ENCODE measurements at places on chromosomes 12 and 14.

DNA sequence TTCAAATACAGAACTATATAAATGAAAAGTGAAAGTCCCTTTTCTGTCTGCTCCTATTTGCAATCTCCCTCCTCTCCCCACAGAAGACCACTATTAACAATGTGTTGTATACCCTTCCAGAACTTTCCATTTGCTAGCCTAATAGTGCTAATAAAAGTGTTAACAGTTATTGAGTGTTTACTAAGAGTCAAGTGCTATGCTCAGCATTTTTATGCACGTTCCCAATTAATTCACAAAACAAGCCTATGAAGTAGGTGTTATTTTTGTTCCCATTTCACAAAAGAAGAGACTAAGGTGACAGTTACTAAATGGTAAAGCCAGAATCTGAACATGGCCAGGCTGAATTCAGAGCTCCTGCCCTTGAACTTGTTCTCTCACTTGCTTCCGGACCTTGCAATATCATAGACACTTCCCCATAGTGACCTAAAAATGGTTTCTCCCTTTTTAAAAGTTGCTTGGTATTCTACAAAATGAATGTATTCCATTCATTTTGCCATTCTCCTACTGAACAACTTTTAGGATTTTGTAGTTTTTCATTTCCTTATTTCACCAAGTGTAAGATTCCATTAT lies 1.6 kb upstream of the PRKAB1 start:
- no peak for DNase-seq

- DNase-seq, result no peak
Measured at GRCh38 chr12:89352242-89352491, 134 bp downstream of the DUSP6 start.

DNA sequence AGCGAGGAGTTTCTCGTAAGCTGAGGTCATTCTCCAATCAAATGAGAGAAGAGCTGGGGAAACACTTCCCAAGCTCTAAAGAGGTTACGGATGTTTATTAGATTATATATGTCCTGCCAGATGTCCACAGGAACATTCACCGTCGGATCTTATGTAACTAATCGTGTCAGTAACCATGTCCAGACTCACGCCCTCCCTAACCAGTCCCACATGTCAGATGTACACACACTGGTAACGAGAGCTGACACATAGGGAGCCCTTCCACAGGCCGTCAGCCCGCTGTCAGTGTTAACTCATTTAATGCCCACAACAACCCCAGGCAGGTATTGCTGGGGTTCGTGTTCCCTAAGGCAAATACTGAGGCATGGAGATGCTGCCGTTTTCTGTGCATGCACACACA lies 223.7 kb upstream of the RTL1 start:
- no peak for DNase-seq

DNA sequence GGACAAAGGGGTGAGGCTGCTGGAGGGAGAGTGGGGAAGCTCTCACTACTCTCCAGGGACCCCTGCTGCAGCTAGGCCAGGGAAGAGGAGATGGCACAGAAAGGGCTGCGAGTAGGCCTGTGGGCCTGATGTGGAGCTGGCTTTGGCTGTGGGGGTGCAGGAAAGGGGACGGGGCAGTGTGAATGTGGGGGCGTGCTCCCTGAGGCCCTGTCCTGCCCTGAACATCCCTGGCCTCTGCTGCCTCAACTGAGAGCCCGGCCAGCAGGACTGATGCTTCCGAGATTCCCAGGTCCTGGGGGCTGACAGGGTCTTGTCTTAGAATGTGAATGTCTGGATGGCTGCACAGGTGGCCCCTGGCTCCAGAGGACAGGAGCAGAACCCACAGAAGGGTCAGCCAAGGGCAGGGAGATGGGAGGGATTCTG lies 64.2 kb downstream of the CHGA start:
- DNase-seq, result no peak

- DNase-seq, result no peak
Measured at GRCh38 chr12:66663611-66664010, 15.3 kb downstream of the GRIP1 start.

DNA sequence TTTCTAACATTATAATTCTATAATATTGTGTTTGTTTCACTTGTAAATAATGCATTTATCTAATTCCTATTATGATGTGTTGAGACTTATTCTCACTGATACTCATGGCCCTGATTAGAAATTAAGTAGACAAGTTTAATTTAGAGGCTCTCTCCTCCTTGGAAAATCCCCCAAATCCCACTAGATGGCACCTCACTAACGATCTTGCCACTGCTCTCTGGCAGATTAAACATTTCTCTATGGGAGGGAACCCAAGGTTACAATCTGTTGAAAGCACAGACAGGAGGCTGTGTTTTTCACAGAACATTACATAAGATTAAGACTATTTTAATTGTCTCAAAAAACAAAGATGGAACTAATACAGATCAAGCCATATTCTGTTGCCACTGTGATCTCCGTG lies 318.7 kb downstream of the LRFN5 start:
- no peak for DNase-seq

GRCh38 chr14:96088481-96088880 lies 49.3 kb downstream of the C14orf132 start:
- DNase-seq, result no peak

DNA sequence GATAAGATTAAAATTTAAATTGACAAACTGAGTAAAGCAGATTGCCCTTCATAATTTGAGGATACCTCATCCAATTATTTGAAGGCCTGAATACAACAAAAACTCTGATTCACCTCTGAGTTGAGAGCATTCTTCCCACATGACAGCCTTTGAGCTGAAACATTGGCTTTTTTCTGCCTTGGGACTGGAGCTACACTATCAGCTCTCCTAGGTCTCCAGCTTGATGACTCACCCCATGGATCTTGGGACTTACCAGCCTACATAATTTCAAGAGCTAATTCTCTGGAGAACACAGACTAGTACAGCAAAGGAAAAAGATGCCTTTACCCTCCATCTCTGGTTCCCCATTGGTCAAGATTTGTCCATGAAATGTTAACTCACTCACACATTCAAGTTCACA lies 555.1 kb downstream of the FOXG1 start:
- DNase-seq, result no peak

DNA sequence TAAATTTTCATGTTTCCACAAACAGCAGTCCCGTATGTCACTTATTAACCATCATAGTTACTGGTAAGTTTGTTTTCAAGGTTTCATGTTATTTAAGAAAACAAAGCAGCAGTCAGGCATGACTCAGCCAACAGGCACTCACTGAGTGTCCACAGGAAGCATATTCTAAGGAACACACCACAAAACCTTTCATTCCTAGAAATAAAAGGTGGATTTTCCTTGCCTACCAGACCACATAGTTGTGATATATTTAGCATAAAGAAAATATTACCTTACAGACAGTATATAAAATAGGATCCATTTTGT lies 143.3 kb upstream of the AVPR1A start:
- no peak for DNase-seq

GRCh38 chr12:19695244-19696098 lies 256.2 kb downstream of the AEBP2 start:
- DNase-seq, result no peak

DNA sequence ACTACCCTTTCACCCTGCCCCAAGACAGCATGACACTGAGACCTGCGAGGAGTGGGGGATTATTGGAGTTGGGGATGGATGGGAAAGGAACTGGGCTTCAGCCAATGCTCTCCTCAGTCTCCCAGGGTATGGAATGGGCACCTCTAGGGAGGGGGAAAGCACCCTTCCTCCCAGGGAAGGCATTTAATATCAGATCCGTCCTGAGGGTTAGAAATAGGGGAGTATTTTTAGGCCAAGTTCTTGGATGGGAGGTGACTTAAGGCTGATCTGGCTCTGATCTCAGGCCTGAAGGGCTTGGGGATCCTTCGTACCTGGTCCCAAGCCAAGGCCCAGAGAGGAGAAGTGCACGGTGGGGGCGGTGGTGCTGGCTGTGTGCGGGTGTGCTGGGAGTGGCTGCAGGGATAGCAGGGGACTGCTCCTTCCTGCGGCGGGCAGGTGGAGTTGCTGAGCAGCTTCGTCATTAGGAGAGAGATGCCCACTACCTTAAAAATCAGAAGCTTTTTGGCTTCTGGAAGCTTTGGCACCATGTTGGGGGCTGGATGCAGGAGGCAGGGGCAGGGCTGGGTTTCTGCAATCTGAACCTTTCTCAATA lies 7.0 kb upstream of the CEBPE start:
- no peak for DNase-seq

DNA sequence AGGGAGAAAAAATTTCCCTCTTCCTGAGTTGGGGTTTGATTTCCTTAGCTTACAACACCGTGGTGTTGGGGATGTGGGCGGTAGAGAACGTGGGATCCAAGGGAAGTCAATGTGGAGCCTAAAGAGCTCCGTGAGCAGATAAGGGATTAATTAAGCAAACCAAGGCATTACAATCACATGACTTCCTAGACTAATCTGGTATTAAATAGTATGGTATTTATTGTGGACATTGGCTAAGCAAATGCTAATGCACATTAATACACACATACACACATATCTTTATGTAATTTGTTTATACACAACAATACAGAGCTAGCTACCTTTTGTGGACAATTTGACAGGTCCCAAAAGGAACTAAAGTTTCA lies 791 bp upstream of the RNF41 start:
- no peak for DNase-seq

DNA sequence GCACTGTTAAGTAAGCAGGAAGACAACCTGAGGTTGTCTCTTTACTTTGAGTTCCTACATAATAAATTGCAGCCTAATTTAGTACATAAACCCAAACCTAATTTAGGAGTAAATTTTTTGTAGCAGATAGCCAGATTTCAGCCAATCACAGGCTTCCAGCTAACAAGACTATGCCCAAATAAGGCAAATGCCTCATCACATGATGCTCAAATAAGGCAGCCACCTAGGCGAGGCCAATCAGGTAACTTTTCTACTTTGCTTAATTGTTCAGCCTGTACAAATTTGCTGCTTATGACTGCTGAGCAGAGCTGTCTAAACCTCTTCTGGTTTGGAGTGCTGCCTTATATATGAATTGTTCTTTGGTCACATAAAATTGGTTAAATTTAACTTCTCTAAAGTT lies 1118.7 kb upstream of the TMEM132C start:
- no peak for DNase-seq

DNA sequence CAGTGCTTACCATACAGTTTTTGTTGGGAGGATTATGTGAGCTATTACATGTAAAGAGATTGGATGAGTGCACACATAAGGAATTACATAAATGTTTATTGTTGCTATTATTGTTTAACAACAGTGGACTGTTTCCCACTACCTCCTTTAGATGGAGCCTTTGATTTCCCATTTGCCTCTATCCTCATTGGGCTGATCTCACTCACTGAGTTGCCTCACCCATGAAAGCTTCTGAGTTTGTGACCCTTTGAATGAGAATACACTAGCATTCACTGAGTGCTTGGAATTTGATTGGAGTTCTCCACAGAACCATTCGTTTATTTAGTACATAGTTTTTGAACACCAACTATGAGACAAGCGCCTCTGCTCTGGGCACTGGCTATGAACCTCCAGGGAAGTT lies 121.0 kb downstream of the HELB start:
- DNase-seq, result no peak

DNA sequence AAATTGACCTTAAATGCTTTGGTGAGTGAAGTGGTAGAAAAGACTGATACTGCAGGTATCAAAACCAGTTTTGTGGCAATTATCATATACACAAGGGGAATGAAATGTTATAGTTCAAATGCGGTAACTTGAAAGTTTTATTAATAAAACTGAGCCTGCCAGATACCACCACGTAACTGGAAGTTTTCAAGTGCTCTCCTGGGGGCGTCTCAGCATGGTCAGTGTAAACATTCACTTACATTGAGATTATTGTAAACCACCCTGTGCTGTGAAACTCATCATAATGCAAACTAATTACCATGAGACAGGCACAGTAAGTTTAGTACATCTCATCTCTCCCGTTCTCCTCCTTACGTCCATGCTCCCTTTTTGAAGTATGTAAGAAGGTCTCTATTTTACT lies 280.7 kb upstream of the FAR2 start:
- DNase-seq, result no peak

DNA sequence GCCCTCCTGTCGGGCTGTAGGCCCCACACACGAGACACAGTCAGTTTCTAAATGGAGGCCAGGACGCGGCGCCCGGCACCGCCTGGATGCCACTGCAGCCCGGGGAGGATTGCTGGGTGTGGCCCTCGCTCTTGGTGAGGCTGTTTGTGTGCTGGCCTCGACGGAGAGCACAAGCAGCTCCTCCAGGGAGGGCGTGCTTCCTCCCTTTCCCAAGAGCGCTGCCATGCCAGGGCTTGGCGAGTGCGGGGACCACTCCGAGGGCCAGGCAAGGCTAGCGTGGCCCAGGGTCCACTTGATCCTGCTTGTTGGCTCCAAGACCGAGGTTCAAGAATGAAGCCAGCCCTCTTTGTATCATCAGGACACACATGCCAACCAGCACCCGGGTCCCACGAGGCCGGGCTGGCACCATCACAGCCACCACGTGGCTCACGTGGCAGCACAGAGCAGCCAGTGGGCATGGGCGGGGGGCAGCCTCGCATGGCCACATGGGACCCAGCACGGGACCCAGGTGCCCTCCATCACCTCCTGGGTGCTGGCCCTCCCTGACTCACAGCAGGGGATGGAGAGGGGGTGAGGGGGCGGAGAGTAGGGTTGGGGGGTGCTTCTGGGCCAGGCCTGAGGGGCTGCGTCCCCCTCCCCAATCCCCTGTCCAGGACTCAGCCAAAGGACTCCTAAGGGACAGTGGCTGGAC lies 71.2 kb downstream of the NOC4L start:
- no peak for DNase-seq

DNA sequence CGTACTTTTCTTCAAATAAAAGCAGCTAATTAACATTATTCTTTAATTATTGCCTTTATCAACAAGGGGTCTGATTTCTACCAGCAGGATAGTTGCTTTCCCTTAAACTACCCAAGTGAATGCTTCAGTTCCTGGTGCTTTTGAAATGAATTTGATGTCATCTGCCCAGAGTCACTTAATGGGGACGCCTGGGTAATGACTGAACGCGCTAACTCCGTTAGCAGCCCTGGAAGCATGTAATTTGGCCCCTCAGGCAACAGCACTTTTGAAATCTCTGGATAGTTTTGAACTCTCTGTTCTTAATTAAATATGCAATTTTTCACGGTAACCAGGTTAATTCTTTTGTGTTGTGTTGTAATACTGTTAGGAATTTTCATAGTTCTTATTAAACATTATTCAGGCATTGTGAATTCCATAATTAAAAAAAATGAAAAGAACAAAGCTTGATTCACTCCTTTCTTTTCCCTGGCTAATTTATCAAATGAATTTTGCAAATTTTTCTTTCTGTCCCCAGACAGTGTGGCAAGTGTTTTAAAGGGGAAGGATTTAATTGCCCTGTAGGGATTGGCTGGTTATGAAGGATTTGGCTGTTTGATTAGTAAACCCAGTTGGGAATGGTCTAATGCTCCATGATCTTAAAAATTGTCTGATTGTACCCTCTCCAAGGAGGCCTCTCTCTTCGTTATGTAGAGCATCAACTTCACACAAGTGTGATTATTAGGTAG lies 137.5 kb upstream of the MYL2 start:
- no peak for DNase-seq

GRCh38 chr12:94277426-94278000 lies 129.1 kb downstream of the PLXNC1 start:
- DNase-seq, result no peak

GRCh38 chr14:58297412-58297761 lies 968 bp upstream of the ARID4A start:
- no peak for DNase-seq

GRCh38 chr14:26925876-26926584 lies 328.2 kb upstream of the NOVA1 start:
- no peak for DNase-seq
